Mesothelial cell of epicardium (in vitro differentiated cells): ENCODE measurements at places on chromosomes 2 and 18.

- H3K36me3 ChIP-seq, result peaks cover 3% of the 10 kb centered on the region
- no peaks in the 10 kb centered on the region for H3K4me1 ChIP-seq
- no peak overlapping the region for H3K4me3 ChIP-seq
- no peak for DNase-seq
Observed at GRCh38 chr2:9739531-9739964, 103.7 kb upstream of the TAF1B start.

DNA sequence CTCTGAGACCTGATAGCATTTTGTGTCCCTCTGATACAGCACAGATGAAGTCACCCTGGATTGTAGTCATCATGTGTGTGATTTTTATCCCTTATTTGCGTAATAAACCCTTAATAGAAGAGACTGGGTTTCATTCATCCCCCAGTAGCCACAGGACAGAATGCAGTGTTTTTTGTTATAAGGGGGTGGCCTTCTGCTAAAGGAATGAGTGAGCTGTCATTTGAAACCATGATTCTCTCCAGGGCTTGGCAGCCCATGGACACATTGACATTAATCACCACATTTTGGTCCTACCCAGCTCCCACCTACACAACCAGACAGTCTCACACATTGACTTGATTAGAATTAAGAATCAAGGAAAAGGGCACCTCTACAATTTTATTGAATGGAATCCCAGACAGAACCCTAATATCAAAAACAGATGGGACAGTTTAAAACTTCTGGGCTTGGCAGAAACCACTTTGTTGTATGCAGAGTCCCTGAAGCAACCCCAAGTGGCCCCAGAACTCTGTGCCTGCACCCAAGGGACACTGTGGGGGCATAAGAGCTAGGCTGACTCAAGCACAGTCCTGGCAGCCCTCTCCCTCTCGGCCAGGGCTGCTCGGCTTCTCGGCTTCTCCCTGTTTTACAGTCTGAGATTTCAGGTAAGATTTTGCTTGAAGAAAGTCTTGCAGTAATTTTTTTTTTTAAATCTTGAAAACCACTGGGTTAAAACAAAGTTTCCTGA is 254.0 kb upstream of the SLC14A2 start:
- no peak overlapping the region for H3K4me3 ChIP-seq
- DNase-seq, result no peak
- no peaks in the 10 kb centered on the region for H3K36me3 ChIP-seq
- no peak overlapping the region for H3K27ac ChIP-seq
- peaks cover 30% of the 10 kb centered on the region for H3K4me1 ChIP-seq

DNA sequence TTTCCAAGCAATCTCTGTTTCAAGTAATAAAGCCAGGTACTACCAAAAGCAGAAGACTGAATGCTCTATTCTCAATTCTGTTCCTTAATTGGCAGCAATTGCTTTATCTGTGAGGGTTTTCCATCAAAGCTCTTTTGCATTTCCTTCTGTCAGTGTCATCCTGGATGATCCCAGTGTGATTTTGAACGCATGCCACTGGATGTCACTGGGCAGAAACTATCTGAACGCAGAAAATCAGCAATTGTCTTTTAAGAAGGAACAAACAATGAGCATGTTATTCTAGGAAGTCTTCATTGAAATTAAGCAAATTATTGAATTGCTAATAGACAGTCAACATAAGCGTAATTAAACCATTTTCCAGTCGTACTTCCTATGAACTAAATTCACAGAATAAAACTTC is 259.0 kb upstream of the REG3G start:
- no peak overlapping the region for H3K4me3 ChIP-seq
- DNase-seq, result no peak
- no peaks in the 10 kb centered on the region for H3K27me3 ChIP-seq

GRCh38 chr2:121860033-121860757 is 104.7 kb downstream of the TSN start:
- peaks cover 35% of the 10 kb centered on the region for H3K27me3 ChIP-seq
- no peak for DNase-seq
- H3K4me3 ChIP-seq, result no peak overlapping the region
- H3K27ac ChIP-seq, result no peak overlapping the region

DNA sequence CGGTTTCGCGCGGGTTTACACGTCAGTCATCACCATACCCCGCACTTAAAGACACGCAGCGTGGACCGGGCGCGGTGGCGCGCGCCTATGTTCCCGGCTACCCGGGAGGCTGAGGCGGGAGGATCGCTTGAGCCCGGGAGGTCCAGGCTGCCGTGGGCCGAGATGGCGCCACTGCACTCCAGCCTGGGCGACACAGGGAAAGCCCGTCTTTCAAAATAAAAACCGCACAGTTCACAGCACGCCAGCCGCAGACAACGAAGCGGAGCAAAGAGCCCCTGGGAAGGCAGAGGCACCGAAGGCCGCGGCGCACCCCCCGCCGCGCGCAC is 328 bp downstream of the DTYMK start:
- no peak for DNase-seq
- no peaks in the 10 kb centered on the region for H3K27me3 ChIP-seq
- H3K4me1 ChIP-seq, result peaks cover 18% of the 10 kb centered on the region
- H3K27ac ChIP-seq, result peak overlapping the region; percentile 84
- peaks cover 14% of the 10 kb centered on the region for H3K36me3 ChIP-seq

GRCh38 chr2:38540580-38541286 is 62.0 kb downstream of the HNRNPLL start:
- DNase-seq, result no peak
- H3K27ac ChIP-seq, result no peak overlapping the region
- H3K36me3 ChIP-seq, result no peaks in the 10 kb centered on the region
